ENCODE measurements at places on chromosomes 3 and 15.
A peak's percentile ranks its signal among the peaks of the same experiment; 100 is the strongest.

- ATAC-seq = peak; percentile 51
These were observed 19.1 kb downstream of the TTC21A start for GRCh38 chr3:39126532-39127071.

- no peak for ATAC-seq
These were observed 21.0 kb downstream of the ZNF385D start for GRCh38 chr3:21729888-21730459.

DNA sequence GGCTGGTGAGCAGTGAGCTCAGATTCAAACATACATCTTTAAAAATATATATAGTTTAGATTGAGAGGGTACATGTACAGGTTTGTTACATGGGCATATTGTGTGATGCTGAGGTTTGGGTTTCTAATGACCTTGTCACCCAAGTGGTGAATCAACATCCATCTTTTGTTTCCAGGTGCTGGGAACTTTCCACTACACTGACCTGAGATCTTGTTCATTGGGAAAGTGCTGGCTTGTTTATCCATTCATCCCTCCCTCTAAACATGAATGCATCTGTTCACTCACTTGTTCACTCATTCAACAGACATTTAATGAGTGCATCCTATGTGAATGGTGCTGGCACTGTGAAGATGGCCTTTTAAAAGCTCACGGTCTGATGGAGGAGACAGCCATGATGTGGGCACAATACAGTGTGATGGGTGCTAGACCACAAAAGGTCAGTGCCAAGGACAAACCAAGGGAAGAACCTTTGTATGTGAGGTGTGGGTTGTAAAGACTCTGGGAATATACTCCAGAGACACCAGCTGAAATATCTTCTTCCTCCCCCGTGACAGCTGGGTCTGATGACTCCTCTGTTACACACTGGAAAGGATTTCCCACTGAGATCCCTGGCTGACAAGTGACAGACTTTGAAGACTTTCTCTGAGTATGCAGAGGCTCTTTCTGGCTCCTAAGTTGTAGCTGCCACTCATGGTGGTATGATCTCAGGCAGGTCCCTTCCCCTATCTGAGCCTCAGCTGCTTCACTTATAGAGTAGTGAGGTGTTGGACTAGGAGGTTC, 16.2 kb upstream of the ITGA11 start:
- ATAC-seq = no peak

- ATAC-seq = no peak
These were observed 31.4 kb upstream of the PRTG start for GRCh38 chr15:55774113-55774970.

DNA sequence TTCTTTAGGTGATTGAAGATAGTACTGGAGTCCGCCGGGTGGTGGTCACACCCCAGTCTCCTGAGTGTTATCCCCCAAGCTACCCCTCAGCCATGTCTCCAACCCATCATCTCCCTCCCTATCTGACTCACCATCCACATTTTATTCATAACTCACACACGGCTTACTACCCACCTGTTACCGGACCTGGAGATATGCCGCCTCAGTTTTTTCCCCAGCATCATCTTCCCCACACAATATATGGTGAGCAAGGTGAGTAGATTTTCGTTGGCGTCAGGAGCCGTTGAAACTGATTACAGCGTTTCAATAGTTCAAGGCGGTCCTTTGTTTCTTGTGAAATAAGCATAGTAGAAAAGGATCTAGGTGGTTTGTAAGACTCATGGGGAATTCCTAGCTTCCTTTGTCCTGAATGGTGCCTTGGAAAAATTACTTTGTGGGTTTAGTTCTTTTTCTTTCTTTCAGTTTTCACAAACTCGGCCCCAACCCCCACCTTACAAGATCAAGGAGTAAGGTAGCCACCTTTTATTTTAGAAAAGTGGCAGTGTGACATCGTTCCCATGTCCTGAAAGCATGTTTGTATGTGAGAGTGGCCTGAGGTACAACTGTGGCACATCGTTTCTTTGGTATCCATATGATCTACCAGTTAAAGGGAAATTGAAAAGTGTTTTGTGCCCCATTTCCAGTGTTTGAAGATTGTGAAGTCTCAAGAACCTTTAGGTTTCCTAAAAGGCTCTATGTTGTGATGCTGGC, 200.6 kb downstream of the GHSR start:
- no peak for ATAC-seq

DNA sequence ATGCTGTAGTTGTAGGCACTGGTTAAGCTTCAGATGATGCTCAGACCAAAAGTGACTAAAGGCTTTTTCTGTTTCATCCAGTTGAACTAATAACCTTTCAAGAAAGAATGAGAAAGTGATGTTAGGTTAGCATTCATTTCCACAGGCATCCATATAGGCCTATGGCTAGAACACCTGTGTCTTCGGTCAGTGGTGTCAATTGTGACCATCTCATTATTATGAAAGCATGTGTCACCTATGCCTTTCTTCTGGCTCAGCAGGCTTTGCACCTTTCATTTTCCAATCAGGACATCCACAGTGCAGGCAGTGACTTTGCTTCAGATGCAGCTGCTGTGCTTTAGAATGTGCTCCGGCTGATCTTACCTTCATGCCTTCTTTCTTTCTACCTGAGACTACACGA, 57.9 kb downstream of the B3GNT5 start:
- no peak for ATAC-seq

GRCh38 chr15:90681056-90681455, 36.1 kb upstream of the BLM start:
- ATAC-seq = no peak

Data from activated CD4-positive, CD25-positive, alpha-beta regulatory T cell treated with anti-CD3 and anti-CD28 coated beads, Interleukin-2, amount 50 U/mL, for 24 hours (primary cell).